CMK (cell line): ENCODE measurements at places on chromosomes 5 and 9.

DNA sequence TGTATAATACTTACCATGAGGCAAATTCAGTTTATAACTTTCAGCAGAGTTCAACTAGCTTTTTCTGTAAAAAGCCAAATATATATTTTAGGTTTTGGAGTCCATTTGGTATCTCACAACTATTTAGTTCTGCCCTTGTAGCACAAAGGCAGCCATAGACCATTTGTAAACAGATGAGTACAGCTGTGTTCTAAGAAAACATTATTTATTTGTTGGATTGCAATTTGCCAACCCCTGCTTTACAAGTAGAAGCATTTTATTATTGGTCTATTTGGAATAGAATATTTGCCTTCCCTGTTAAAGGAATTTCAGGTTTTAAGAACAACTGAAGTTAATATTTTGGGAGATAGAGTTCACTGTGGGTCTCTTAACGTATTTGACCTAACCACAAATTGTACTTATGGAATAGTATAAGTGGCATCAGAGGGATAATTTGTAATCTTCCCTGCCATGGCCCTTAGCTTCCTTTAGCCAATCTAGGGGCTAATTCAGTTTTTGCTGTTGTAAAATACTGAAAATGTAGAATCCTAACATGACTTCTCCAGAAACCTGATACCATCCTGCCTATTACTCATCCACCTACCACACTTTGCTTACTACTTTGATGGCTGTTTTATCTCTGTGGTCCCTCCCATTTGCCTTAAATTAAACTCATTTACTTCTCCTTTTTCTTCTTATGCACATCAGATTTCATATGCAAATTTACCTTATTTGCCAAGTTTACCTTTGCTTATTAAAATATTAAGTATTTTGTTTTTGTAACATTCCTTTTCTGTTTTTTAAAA lies 109.2 kb downstream of the DMXL1 start:
- no peak for DNase-seq

DNA sequence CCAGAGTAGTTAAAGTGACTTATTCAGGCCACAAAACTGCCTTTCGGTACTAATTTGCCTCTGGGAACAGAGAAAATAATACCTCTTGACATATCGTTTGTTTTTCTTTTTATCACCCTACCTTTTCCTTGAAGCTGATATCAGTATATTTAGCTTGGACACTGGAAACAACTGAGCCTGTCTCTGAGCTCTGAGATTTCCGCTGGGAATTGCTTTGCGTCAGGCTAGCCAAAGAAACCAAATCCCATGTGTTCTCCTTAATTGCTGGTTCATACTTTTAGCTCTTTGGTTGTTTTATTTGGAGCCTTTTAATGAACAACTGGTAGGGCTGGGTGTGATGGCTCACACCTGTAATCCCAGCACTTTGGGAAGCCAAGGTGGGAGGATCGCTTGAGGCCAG lies 30.3 kb upstream of the SNAPC3 start:
- DNase-seq, result no peak

DNA sequence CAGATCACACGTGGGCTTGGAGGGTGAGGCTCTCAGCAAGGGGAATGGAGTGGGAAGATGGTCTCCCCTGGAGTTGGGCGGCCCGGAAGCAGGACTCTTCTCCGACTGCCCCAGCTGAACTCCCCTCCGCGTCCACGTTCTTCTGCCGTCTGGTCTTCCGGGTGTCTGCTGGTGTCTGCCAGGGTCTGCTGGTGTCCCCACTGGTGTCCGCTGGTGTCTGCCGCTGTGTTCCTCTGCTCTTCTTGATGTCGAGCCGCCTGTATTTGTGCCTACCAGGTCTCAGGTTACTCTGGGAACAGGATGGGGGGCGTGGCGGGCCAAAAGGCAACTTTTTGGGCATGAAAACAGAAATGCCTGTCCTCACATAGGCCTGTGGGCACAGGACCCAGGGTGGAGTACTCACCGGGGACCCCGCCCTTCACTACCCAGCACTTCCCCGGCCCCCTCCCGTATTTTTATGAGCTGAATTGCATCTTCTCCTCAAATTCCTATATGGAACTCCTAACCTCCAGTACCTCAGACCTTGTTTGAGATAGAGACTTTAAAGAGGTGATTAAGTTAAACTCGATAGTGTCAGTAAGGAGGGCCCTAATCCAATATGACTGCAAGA lies 675.4 kb downstream of the SEMA5A start:
- DNase-seq, result no peak

DNA sequence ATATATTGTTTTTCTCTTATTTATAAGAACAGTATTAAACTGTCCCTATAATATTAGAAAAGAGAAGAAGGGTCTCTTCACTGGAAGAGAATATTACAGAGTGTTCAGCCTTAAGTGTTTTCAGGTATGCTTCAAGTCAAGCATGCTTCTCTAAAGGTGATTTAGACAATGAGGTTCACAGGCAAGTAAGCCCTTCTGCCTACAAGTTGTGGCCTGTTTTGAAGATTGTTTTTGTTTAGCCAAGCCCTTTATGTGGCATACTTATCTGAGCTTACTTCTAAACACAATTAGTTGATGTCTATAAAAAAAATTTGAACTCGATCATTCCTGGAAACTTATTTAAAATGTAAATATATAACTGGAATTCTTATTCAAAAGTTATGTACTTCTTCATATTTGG lies 343.8 kb upstream of the CDH18 start:
- no peak for DNase-seq

GRCh38 chr5:74762599-74762998 lies 4.3 kb downstream of the GFM2 start:
- DNase-seq, result no peak

- DNase-seq, result no peak
Observed at GRCh38 chr9:38016375-38017135, 52.5 kb downstream of the SHB start.

DNA sequence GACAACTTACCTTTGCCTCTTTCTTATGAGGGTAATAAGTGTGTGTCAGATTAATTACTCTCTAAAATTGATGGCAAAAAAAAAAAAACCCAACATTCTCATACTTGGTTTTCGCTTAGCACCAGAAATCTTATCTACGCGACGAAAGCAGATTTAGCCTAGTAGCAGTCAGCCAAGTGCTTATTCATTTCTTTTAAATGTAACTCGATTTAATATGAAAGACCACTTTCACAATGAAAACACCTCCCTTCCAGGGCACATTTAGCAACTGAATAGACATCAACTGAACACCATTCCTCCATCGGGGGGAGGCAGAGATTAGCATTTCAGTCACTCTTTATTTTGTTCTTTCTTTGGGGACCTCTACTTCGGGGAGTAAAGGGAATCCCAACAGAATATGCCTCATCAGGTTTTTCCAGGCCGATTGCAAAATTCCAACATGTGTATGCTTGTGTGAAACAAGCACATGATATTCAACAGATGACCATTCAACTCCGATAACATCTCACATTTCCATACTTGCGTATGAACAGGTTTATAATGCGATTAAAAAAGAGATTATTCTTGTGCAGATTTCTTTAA lies 124.1 kb upstream of the RETREG1 start:
- no peak for DNase-seq

GRCh38 chr9:36866840-36867239 lies 167.2 kb downstream of the PAX5 start:
- DNase-seq, result no peak

- DNase-seq, result no peak
Observed at GRCh38 chr9:34996181-34996904, 6.8 kb downstream of the DNAJB5 start.
